ENCODE measurements at places on chromosomes 7 and 10.

DNA sequence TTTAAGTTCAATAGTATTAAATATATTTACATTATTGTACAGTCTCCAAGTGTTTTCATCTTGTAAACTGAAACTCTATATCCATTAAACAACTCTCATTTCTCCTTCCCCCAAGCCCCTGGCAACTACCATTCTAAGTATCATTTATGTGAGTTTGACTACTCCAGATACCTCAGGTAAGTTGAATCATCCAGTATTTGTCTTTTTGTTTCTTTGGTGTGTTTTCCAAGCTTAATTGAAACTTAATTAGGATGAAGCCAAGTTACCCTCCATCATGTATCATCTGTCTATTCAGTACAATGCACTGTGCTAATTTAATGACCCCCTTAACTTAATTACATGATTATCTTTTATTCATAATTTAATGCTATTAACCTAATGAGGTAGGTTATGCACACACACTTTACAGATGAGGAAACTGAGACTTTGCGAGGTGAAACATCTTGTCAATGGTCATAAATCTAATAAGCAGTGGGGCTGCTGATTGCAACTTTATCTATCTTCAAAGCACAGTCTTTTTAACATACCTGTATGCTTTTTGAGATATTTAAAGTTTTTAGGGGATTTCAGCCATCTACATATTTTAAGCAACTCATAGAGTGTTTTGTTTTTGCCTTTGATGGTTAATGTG lies 663 bp downstream of the MACC1 start:
- no peak for DNase-seq

GRCh38 chr10:63308628-63309027 lies 157.1 kb downstream of the JMJD1C start:
- no peak for DNase-seq

GRCh38 chr10:51687296-51687695 lies 12.1 kb downstream of the CSTF2T start:
- DNase-seq: no peak

GRCh38 chr7:1404460-1404809 lies 54.8 kb downstream of the MICALL2 start:
- no peak for DNase-seq

DNA sequence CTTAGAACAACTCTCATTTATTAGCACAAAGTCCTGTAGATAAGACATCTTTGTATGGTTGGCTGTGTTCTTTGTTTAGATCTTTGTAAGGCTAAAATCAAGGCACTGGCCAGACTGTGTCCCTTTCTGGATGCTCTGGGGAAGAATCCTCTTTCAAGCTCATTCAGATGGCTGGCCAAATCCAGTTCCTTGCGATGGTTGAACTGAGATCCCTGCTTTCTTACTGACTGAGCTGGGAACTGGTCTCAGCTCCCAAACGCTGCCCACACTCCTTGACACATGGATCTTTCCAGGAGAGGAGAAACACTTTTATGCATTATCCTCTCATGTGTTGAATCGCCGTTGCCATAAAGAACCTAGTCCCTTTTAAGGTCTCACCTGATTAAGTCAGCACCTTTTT lies 586.5 kb upstream of the IGFBP3 start:
- no peak for DNase-seq

DNA sequence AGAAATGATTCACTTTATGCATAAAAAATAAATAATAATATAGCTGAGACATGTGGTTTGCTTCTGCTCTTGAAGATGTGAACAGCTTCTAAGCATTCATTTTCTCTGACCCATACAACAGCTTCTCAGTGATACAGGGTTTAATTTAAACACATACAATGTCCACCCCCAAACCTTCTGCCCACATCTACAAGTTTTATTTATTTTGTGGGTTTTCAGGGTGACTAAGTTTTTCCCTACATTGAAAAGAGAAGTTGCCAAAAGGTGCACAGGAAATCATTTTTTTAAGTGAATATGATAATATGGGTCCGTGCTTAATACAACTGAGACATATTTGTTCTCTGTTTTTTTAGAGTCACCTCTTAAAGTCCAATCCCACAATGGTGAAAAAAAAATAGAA lies 17.2 kb downstream of the INHBA start:
- DNase-seq: no peak

- DNase-seq: no peak
These were observed 148.1 kb downstream of the DNAJB9 start for GRCh38 chr7:108717781-108718180.
